ENCODE measurements at places on chromosomes 2 and 18. TPM values are rescaled to one million over a fixed set of nuclear protein-coding genes. Genes with fewer than 3 reads are reported as not detected.

The DTNA gene
- total RNA-seq, result 10.0 TPM

The ANTXR1 gene
- 0.35 TPM for total RNA-seq

GRCh38 chr2:17557596-17557995 lies 17.1 kb downstream of the VSNL1 start:
- DNase-seq, result no peak

- peak; percentile 41 for DNase-seq
Measured at GRCh38 chr2:40844353-40845277, 392.7 kb upstream of the SLC8A1 start.

All from Caco-2 (cell line).